ENCODE measurements at places on chromosomes 5 and 9. TPM values are rescaled to one million over a fixed set of nuclear protein-coding genes. Genes with fewer than 3 reads are reported as not detected.

GRCh38 chr5:158086856-158087255 lies 227.9 kb upstream of the CLINT1 start:
- H3K27me3 ChIP-seq = no peaks in the 10 kb centered on the region
- no peak for DNase-seq
- H3K36me3 ChIP-seq = no peaks in the 10 kb centered on the region
- H3K27ac ChIP-seq = no peak overlapping the region

GRCh38 chr9:112725961-112726360 lies 8.0 kb upstream of the INIP start:
- no peaks in the 10 kb centered on the region for H3K27me3 ChIP-seq
- no peak overlapping the region for H3K4me3 ChIP-seq
- no peaks in the 10 kb centered on the region for H3K4me1 ChIP-seq
- no peak overlapping the region for H3K27ac ChIP-seq

The SVEP1 gene
- total RNA-seq = 5.8 TPM

The TSPAN17 gene
- 38.1 TPM for total RNA-seq
